Epithelial cell of alveolus of lung (primary cell): ENCODE measurements at places on chromosomes 1 and 21. TPM values are rescaled to one million over a fixed set of nuclear protein-coding genes. Genes with fewer than 3 reads are reported as not detected.

Gene PTPN22
- total RNA-seq = 0.16 and 1.3 TPM in 2 replicates

Gene ZNHIT6
- 6.7 and 10.9 TPM in 2 replicates for total RNA-seq

Gene PLD5
- total RNA-seq = 0.24 and 0.52 TPM in 2 replicates

Gene DIPK1A
- 8.5 and 9.6 TPM in 2 replicates for total RNA-seq

Gene RXFP4
- total RNA-seq = not detected in 2 replicates

Gene SYT11
- 30.6 and 31.3 TPM in 2 replicates for total RNA-seq

Gene ACTL8
- 0.08 TPM in 1 of 2 replicates, not detected in the other for total RNA-seq

Gene KIFAP3
- total RNA-seq = 13.3 and 15.3 TPM in 2 replicates

Gene FAM177B
- not detected in 2 replicates for total RNA-seq

Gene CAPZA1
- 119 and 182 TPM in 2 replicates for total RNA-seq

Gene SPRR1A
- total RNA-seq = not detected in 2 replicates

Gene MXRA8
- 281 and 666 TPM in 2 replicates for total RNA-seq

Gene OR2G6
- not detected in 2 replicates for total RNA-seq

Gene ANGPTL1
- total RNA-seq = 2.3 and 8.2 TPM in 2 replicates

Gene TLCD4
- total RNA-seq = 0.78 and 1.0 TPM in 2 replicates

Gene HHAT
- 0.24 and 3.1 TPM in 2 replicates for total RNA-seq

Gene RGL1
- 12.3 and 21.4 TPM in 2 replicates for total RNA-seq
